ENCODE measurements at places on chromosomes 12 and 14.

- no peak for DNase-seq
Observed at GRCh38 chr14:68318828-68319227, 474.0 kb downstream of the ZFP36L1 start.

DNA sequence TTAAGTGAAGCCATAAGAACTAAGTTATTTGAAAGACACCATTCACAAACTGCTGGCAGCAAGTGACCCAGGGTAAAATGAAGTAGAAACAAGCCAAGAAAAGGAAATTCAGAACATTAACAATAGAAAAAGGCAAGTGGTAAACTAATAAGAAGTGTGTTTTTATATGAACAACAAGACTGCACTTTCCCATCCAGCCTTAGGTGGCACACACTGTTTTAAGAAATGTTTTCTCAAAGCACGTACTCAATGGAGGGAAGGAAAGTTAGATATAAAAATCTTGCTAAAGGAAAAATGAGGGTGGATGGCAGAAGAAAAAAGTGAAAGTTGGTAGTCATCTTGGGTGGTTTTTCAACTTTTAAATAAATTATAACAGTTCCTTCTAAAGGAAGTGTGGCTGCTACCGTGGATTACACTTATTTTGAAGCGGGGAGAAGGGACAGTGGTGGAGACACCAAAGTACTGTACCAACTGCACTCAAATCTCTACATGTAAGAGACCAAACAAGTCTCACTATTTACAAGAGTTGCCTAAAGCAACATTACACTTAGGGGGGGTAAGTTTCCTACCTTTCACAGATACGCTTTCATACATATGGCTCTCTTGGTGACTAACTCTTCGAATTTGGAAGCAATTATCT is 58.8 kb downstream of the SEL1L start:
- DNase-seq: no peak

DNA sequence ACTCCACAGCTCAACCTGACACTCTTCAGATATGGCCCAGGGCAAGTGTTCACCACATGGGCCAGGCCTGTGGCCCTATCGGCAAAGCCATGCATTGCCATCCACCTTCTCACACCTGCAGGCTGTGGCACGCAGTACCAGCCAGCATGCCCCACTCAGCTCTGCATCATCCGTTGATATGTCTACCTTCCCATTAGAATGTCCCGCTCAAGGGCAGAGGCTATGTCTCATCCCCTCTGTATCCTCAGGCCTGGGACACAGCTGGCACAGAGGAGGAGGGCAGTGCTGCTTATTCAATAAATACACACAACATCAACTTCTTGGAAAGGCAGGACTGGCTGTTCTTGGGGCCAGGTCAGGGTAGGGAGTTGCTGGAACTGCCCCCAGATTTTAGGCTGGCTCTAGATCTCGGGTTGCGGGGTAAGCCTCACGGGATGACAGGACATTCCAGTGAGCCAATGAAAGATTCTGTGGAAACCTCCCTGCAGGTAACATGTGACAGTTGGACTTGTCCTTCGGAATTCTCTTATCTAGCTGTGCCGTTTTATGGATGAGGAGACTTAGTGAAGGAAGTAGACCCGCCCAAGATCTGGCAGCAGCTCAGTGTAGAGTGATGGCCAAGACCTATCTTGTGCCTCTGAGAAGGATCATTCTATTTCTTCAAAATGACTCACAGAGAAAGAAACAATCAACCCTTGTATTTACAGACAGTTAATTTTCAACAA is 25.6 kb downstream of the SYNE3 start:
- no peak for DNase-seq

DNA sequence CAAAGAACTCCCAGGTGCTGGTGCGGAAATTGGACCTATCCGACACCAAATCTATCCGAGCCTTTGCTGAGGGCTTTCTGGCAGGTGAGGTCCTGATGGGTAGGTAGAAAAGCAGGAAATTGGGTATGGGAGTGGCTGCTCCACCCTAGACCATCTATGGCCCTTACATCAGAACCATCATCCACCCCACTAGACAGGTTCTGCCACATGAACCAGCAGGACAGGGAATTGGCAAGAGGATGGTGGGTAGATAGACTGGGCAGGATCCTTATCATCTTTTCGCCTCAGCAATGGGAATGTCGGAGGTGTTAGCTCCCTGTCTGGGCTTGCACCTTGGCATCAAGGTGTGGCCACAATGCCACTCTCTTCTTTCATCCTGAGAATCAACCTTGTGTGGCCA is 23.5 kb downstream of the RDH12 start:
- no peak for DNase-seq

DNA sequence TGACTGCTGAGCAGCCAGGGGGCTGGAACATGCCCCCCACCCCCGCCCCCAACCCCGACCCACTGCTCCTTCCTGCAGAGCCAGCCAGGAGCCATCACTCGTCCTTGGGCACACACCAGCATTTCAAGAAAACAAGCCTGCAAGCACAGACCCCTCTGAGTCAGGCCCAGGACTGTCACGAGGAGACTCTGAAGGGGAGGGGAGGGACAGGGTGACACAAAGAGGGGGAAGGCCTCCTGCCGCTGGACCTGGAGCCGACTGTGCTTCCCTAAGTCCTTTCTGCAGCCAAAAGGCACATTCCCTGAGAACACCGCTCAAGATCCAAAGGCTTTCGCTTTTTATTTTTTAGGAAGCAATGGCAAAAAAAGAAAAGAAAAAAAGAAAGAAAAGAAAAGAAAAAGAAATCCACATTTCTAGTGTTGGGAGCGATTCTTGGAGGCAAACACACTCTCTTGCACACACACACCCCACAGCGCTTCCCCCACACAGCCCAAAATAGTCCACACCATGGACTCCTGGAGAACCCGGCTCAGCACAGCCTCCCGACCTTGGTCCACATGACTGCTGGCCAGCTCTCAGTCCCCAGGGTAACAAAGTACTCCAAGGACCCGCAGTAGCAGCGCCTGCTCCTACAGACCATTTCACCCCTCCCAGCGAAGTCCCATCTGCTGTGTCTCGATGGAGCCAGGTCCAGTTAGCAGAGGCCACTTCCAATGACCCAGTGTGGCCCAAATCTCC is 101.7 kb downstream of the DPF3 start:
- no peak for DNase-seq

- no peak for DNase-seq
Observed at GRCh38 chr14:85475113-85475512, 54.8 kb upstream of the FLRT2 start.

DNA sequence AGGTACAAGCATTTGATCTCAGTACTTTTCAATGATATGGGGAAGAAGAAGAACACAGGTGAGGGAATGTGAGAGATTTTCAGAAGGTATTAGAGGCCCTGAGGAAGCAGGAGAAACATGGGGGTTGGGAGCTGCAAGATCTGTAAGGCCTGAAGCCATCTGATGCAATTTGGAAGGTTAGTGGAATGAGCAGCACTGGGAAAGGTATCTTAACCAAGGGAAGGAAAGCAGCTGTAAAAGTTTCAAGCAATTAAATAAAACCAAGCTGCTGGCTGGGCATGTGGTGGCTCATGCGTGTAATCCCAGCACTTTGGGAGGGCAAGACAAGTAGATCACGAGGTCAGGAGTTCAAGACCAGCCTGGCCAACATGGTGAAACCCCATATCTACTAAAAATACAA is 104.4 kb upstream of the PARP11 start:
- DNase-seq: no peak
